ENCODE measurements at places on chromosomes 2 and 18.

GRCh38 chr2:145584353-145584752 is 1064.4 kb upstream of the ZEB2 start:
- DNase-seq: no peak

DNA sequence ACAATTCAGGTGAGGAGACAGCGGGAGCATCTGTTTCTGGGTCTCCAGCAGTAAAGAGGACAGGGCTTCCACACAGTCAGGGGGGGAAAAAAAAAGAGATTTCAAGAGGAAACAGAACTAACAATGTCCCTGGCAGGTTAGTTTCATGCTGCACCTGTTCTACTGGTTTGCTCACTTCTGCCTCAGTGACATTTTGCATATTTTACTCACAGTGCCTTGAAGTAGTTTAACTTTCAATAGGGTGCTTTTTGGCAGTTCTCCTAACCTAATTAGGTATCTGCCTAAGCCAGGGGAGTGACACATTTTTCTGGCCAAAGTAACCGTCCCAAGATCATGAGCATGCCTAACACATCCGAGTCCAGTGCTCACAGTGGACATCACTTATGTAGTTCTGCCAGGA is 109.0 kb upstream of the ALK start:
- DNase-seq: no peak

DNA sequence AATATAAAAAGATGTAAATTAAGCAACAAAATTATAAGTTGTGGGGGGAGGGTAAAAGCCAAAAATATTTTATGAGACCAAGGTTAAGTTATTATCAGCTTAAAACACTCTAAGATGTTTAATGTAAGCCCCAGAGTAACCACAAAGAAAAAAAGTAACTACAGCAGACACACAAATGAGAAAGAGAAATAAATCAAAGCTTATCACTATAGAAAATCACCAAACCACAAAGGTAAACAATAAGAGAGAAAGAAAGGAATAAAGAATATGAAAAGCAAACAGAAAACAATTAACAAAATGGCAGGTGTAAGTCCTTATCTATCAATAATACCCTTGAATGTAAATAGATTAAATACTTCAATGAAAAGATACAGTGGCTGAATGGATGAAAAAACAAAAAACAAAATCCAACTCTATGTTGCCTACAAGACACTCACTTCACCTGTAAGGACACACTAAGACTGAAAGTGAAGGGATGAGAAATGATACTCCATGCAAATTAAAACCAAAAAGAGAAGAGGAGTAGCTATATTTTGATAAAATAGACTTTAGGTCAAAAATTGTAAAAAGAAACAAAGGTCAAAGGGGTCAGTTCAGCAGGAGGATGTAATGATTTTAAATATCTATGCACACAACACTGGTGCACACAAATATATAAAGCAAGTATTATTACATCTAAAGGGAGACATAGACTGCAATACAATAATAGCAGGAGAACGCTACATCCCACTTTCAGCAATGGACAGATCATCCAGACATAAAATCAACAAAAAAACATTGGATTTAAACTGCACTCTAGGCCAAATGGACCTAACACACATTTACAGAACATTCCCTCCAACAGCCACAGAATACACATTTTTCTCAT is 80.7 kb downstream of the PTPN2 start:
- no peak for DNase-seq

GRCh38 chr18:51089691-51090090 is 59.7 kb downstream of the SMAD4 start:
- no peak for DNase-seq

GRCh38 chr2:57877811-57878170 is 168.8 kb upstream of the VRK2 start:
- no peak for DNase-seq

DNA sequence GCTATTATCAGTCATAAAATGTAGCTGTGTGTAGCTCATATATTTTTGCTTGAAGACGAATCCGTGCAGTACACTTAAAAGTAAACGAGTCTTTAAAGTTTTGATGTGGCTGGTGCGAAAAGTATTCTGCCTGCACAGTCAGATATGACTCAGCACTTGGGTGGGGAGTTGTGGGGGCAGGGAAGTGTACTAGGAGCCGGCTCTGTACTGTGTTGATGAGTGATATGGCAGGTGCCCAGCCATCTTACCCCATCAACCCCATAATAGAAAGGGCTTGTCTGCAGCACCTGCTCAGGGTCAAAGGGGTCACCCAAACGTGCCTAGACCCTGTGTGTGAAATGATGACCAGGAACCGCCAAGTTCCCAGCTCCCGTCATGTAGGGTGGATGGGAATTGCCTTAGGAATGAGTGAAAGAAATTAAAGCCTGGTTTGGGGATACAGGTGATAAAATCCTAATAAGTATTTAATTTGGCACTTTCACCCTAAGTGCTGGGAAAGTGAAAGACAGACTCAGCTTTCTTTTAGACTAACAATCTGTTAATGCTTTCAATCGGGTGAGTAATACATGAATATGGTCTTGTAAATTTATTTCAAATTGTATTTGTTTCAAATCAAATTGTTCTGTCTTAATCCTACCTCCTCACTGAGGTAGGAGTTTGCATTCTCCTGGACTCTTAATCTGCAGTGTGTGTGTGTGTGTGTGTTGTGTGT is 48.0 kb downstream of the BCL2L11 start:
- no peak for DNase-seq

GRCh38 chr2:107107351-107107750 is 221.4 kb upstream of the ST6GAL2 start:
- no peak for DNase-seq

- DNase-seq: no peak
Measured at GRCh38 chr2:184597571-184597991, 748 bp upstream of the ZNF804A start.

GRCh38 chr2:16055848-16056580 is 115.7 kb downstream of the MYCN start:
- DNase-seq: peak; percentile 39

GRCh38 chr2:215572341-215572848 is 136.5 kb upstream of the FN1 start:
- no peak for DNase-seq

DNA sequence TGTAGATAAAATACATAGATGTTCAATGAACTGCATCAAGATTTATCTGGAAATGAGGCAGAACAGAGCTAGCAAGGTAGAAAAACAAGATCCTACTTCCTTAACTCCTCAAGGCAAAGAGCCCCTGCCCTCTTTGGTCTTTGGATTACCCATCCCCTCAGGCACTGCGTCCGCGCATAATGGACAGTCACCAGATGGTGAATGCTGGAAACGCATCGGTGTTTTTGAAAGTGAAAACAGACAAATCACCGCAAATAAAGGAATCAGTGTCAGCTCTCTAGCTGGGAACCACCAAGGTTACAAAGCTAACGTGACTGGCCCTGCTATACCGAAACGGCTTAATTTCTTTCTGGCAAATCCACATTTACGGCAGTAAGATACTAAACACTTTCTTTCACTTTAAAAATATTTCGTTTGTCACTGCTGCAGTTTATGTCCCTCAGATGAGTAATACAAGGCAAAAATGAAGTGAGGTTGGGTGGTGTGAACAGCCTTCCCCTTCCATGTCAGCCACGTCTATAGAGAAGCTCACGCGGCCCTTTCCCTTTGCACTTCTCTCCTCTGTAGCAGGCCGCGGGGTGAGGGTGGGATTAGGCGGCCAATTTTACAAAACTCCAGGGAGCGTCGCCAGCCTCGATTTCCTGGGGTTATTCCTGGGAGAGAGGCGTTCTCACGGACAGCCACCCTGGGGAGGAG is 627 bp upstream of the GALR1 start:
- no peak for DNase-seq

- DNase-seq: no peak
Measured at GRCh38 chr18:13260935-13261640, 42.5 kb downstream of the LDLRAD4 start.

DNA sequence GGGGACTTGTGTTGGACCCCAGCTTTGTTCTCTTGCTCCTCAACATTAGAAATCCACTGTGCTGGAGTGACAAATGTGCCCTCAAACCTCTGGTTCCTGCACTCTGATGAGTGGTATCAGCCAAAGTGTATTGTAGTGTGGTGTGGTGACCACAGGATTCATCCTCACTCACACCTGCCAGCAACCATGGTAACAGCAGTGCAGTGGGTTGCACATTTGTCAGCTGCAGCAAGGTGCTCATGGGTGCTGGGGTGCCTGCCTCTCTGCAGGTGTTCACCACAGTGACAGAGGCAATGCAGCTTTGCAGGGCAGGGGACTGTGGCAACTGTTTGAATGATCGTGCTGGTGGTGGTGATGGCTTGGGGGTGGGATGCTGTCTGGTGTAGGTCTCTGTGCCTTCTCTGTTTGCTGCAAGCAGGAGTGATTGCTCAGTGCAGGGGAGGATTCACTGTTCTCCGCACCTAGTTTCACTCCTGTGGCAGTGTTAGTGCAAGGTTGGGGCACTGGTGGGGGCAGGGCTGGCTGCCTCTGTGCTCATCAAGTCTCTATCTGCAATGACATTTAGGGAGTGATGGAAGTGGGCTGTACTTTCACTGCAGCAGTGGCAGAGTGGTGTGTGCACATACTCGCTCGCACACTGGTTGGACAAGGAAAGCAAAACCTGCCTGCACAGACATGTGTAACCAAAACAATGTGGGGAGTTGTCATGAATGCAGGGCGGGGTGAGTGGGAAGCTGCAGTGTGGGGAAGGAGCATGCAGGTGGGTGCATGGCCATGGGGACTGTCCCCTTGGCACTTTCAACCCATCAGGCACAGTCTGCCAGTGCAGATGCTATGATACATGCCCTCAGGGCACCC is 301.1 kb downstream of the PIK3C3 start:
- no peak for DNase-seq

DNA sequence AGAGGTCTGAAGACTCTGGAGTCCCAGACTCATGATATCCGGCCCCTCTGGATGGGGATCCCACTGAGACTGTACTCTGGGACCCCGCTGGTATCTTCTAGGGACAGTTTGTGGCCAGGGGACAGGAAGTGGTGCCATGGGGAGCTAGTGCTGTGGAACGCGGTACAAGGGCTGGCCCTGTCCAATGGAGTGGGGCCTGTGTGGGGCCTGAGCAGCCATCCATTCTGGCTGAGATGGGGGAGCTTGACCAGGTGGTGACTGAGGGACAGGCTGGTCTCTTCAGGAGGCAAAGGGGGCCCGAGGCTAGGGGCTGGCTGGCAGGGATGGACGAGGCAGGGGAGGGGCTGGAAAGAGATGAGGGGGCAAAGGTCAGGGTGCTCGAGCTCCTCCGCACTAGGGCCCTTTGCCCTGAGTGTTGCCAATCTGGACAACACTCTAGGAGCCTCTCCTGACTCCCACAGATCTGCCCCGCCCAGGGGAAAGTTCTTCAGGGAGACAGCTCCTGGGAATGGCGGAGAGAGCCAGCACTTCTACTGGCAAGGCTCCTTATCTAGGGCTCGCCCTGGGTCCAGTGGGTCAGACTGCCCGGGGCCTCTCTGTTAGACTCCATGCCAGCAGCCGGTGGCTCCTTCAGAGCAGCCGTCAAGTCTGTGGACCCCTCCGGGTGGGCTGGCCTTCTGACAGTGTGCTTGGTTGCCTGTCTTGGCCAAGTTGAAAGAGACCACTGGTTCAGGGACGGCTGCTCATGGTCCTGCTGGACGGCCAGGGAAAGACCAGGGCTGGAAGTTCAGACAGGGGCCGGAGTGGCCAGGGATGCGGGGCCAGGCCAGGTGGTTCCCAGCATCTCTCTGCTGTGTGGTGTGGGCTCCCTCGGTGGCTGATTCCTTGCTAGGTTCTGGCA is 12.3 kb downstream of the MALL start:
- DNase-seq: no peak

GRCh38 chr2:148021886-148022285 is 995 bp downstream of the MBD5 start:
- DNase-seq: no peak

GRCh38 chr18:49514577-49514976 is 27.5 kb upstream of the C18orf32 start:
- no peak for DNase-seq

- DNase-seq: no peak
Measured at GRCh38 chr18:23958036-23958435, 56.5 kb upstream of the TTC39C start.

DNA sequence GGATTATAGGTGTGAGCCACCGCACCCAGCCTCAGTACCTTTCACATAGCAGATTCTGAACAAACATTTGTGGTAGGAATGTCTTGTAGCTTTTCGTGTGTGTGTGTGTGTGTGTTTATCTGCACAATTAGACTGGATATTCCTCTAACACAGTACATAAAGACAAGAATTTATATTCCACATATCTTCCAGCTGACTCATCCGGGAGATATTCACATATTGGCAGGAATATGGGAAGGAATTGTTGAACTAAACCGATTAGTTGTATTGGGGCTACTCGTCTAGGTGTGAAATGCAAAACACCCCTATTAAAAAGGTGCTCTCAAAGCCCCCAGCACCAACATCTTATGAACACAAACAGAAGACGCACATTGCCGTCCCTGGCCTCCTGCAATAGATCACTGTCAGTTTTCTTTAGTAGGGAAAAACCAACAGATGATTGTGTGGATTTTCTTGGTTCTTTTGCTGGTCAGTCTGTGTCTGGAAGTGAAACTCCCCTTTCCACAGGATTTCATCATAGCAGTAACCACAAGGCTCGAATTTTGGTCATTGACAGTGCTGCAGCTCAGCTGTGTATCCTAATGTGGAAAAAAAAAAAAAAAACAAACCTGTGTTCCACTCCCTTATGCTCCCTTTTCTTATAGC is 208.5 kb upstream of the ACVR2A start:
- no peak for DNase-seq

- no peak for DNase-seq
Measured at GRCh38 chr2:77778917-77779316, 256.7 kb upstream of the LRRTM4 start.

- DNase-seq: no peak
Measured at GRCh38 chr2:11412449-11412810, 53.5 kb downstream of the E2F6 start.

- DNase-seq: peak; percentile 13
Measured at GRCh38 chr2:169131587-169132512, 62.5 kb downstream of the DHRS9 start.

DNA sequence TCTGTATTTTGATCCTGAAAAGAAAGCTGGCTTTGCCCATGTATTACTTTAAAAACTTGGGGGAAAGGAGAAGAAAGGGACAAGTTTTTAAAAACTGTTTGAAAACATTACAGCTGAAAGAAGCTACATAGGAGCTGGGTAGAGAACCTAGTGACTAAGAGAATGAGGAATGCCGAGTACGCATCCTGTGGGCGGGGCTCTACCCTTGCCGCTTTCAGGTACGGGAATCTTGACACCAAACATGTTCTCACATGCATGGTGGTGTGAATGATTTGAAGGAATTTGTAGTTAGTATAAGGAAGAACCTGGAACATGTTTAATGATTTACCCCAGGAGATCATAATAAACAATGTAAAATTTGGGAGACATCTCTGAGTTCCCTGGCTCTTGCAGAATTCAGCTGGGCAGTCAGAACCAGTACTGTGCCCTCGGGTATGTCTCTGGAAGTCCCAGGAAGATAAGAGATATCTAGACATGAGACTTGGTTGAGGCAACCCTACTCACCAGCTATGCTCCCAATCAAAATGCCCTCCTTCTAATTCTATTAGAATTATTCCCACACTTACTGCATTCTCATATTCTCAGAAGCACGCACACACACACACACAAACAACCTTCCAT is 16.5 kb upstream of the TGFA start:
- DNase-seq: no peak

- no peak for DNase-seq
Measured at GRCh38 chr2:69196327-69197117, 183.5 kb downstream of the ANTXR1 start.

GRCh38 chr2:227817850-227818674 is 4.4 kb downstream of the CCL20 start:
- DNase-seq: no peak

GRCh38 chr2:134148843-134149472 is 104.9 kb upstream of the MGAT5 start:
- no peak for DNase-seq

GRCh38 chr2:24899361-24899910 is 20.6 kb downstream of the ADCY3 start:
- no peak for DNase-seq
